ENCODE measurements at places on chromosomes 11 and 22. TPM values are rescaled to one million over a fixed set of nuclear protein-coding genes. Genes with fewer than 3 reads are reported as not detected.

DNA sequence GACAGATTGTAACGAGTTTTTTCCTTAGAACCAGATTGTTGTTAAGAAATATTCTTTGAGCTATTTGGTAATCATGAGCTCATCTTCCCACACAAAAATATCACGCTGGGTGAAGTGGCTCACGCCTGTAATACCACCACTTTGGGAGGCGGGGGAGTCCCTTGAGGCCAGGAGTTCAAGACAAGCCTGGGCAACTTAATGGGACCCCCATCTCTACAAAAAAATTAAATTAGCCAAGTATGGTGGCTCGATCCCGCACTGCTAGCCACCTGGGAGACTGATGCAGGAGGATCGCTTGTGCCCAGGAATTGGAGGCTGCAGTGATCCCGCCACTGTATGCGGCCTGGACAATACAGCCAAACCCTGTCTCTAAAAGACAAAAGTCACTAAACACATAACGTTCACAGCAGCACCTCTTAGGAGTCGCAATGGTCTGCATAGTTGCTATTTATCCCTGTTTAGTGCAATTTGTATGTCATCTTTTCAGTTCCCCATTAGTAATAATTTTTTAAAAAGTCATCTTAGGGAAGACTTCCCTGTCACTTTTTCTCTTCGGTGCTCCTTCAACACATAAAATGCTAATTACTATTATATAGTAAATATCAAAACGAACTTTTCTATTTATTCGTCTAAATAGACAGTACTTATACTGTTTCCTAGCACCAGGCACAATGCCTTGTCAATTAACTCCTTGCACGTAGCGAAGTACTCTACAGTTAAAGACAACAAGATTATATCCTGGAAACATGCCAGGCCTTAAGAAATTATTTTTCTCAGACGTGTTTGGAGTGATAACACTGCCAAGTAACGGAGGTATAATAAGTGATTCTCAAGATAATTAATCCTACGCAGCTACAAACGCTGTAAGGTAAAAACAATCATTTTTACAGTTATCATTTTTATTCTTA, 1.1 kb downstream of the ST13 start:
- H3K4me1 ChIP-seq: peaks cover 16% of the 10 kb centered on the region
- peak overlapping the region; percentile 100 for H3K27ac ChIP-seq
- H3K36me3 ChIP-seq: peaks cover 62% of the 10 kb centered on the region

UPK3A gene
- not detected for total RNA-seq

DNA sequence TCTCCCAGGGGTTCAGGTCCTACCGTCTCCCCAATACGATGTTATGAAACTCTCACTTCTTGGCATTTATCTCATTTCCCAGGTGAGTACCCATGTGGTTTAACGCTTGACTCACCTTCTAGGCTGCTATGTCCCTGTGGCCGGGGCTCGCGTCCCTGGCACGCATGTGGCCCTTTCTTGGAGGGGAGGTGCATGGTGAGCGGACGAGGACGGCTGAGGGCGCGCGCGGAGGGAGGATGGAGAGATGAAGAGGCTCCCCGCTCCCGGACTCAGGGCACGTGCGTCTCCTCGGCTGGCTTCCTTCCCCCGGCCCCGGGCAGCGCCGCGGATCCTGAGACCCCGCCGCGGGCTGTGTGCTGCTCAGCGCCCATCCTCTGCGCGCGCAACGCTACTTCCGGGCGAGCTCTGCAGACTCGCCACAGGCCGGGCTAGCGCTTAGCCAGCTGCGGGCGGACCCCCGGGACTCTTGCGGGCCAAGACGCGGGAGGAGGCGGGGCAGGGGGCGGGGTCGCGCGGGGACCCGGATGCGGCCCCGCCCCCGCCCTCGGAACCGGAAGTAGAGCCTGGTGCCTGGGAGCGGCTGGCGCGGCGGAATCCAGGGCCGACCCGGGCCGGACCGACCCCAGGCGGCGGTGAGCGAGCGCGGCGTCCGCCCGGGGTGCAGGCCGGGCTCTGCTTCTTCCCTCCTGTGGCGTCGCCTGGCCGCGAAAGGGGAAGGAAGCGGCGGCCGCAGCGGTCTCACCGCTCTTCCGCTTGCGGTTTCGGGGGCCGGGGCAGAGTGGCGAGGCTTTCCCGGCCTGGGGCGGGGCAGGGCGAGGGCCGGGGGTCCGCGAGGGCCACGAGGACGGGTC, at the start of gene CTTN:
Gene CTTN (plus strand): TSS at position 547 of the 851 bp plus-strand sequence. CDS start 8,769 bp downstream, outside the sequence.
- H3K4me3 ChIP-seq: peak within 1 kb of the TSS; percentile 99
- no peaks in the 10 kb centered on the region for H3K27me3 ChIP-seq
- peaks cover 64% of the 10 kb centered on the region for H3K36me3 ChIP-seq
- peak within 1 kb of the TSS; percentile 97 for H3K27ac ChIP-seq
- peaks cover 24% of the 10 kb centered on the region for H3K4me1 ChIP-seq

DNA sequence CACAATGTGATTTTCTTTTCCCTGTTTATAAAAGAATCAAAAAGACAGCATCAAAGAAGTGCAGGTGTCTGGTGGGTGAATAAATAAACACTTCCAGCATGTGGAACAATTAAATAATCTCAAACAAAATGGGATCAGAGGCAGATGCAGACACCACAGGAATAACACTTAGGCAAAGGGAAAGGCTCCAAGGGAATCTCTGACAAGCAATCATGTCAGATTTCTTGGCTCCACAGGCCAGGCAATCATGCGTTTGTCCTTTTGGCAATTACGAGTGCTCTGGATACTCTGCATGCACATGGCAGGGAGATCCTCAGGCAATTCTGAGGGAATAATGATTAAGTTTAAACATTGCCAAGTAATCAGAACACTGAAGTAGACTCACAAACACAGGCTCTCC, 403.5 kb upstream of the LUZP2 start:
- no peaks in the 10 kb centered on the region for H3K36me3 ChIP-seq
- H3K4me1 ChIP-seq: peaks cover 8% of the 10 kb centered on the region
- H3K4me3 ChIP-seq: no peak overlapping the region
- no peak overlapping the region for H3K27ac ChIP-seq

GNG3 gene
- total RNA-seq: not detected

DNA sequence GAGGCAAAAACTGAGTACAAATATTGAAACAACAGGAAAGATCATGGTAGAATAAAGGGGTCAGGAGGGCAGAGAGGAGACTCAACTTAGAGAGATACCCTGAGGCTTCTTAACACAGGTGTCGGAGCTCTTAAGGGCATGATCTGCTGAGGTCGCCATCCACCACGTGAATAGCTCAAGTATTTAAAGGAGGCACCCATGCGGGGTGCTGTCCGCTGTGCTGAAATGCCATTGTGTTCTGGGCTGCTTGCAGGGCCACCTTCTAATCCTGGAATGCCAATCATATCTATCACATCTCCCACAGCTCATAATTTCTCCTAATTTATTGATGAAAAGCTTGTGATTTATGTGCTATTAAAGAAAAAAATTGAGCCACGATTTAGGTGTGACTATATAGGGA, 90.2 kb downstream of the SEZ6L start:
- no peaks in the 10 kb centered on the region for H3K4me1 ChIP-seq
- peaks cover 86% of the 10 kb centered on the region for H3K27me3 ChIP-seq
- H3K4me3 ChIP-seq: no peak overlapping the region
- no peaks in the 10 kb centered on the region for H3K36me3 ChIP-seq
- no peak overlapping the region for H3K27ac ChIP-seq

DNA sequence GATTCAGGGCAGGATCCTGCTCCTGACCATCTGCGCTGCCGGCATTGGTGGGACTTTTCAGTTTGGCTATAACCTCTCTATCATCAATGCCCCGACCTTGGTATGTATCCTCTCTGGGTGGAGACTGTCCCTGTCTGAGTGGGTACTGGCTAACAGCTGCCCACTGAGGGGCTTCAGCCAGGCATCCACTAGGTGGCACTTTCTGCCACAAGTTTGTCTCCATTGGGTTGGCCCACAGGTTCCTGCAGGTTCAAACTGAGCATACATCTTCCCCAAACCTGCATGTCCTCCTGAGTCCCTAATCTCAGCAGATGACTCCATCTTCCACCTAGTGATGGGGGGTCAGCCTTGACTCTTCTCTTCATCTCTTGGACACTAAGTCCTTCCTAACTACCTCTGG, 4.4 kb downstream of the SLC2A11 start:
- H3K4me1 ChIP-seq: peaks cover 12% of the 10 kb centered on the region
- H3K27me3 ChIP-seq: no peaks in the 10 kb centered on the region
- H3K4me3 ChIP-seq: no peak overlapping the region
- peak; percentile 60 for DNase-seq
- H3K36me3 ChIP-seq: peaks cover 25% of the 10 kb centered on the region
- no peak overlapping the region for H3K27ac ChIP-seq

- no peak overlapping the region for H3K4me3 ChIP-seq
- DNase-seq: no peak
- peaks cover 10% of the 10 kb centered on the region for H3K4me1 ChIP-seq
- H3K27me3 ChIP-seq: no peaks in the 10 kb centered on the region
- H3K36me3 ChIP-seq: peaks cover 59% of the 10 kb centered on the region
- H3K27ac ChIP-seq: no peak overlapping the region
These were observed 2.6 kb upstream of the LRFN4 start for GRCh38 chr11:66854231-66854661.

- H3K27ac ChIP-seq: no peak overlapping the region
- H3K36me3 ChIP-seq: peaks cover 10% of the 10 kb centered on the region
- peaks cover 34% of the 10 kb centered on the region for H3K4me1 ChIP-seq
- H3K27me3 ChIP-seq: no peaks in the 10 kb centered on the region
- no peak overlapping the region for H3K4me3 ChIP-seq
These were observed 43.6 kb upstream of the LINC01488 start for GRCh38 chr11:69437876-69438205.

APOL5 gene
- total RNA-seq: not detected

SSRP1 gene
- total RNA-seq: 134 TPM

DNA sequence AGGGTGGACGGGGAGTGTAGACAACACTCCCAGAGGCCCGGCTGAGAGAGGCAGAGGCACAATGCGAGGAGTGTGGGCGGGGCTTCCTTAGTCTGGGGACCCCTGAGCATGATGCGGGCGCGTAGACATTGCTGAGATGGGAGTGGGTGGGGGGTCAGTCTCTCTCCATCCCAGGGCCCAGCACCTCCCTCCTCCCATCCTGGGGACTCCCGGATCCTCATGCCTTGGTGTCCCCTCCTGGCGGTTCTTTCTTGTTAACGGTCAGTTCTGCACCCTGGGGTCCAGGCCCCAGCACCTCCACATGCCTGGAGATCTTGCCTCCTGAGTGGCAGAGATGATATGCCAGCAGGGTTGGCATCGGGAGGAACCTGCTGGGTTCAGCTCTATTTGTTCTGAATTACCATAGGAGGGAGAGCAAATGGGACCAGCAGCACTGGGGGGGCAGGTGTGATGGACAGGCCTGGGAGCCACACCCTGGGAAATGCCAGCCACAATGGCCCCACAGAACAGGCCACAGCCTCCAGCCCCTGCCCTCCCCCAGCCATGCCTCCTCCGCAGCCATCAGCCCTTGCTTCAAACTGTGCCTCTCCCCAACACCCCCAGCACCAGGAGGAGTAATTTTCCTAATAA, 55.7 kb downstream of the RTL6 start:
- DNase-seq: no peak
- peaks cover 54% of the 10 kb centered on the region for H3K27me3 ChIP-seq
- no peaks in the 10 kb centered on the region for H3K4me1 ChIP-seq
- H3K4me3 ChIP-seq: no peak overlapping the region
- peaks cover 3% of the 10 kb centered on the region for H3K36me3 ChIP-seq

DNA sequence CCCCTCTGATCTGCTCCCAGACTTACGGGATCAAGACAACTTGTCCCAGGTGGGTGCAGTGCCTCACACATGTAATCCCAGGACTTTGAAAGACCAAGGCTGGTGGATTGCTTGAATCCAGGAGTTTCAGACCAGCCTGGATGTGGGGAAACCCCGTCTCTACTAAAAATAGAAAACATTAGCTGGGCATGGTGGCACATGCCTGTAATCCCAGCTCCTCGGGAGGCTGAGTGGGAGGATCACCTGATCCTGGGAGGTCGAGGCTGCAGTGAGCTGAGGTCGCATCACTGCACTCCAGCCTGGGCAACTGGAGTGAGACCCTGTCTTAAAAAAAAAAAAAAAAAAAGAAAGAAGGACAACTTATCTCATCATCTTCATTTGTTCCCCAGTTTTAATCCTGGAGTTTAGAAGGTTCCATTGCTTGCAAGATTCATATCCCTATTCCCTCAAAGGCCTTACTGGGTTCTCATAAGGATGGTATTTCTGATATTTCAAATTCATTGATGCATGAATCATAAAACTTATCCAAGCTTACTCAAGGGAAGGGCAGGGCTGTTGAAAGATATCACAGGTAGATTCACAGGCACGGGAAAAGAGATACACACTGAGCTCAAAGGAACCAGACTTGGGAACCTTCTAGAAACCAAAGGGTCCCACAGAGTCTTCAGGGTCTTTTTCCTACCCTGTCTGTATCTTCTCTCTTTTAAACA, 14.6 kb downstream of the ENDOD1 start:
- H3K36me3 ChIP-seq: peaks cover 16% of the 10 kb centered on the region
- no peaks in the 10 kb centered on the region for H3K27me3 ChIP-seq
- peaks cover 11% of the 10 kb centered on the region for H3K4me1 ChIP-seq
- H3K4me3 ChIP-seq: no peak overlapping the region
- no peak overlapping the region for H3K27ac ChIP-seq
- no peak for DNase-seq

MRGPRF gene
- total RNA-seq: 0.15 TPM

DNA sequence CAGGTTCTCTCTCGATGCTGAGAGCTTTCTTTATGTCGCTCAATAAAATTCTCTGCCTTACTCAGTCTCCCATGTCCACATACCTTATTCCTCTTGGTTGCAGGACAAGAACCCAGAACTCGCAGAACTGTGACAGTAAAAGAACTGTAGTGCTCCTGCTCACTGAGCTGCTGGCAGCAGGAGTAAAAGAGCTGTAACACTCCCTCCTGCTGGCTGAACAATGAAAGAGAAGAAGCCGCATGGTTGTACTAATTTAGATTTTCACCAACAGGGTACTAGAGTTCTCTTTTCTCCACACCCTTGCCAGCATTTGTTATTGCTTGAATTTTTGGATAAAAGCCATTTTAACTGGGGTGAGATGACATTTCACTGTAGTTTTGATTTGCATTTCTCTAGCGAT, 433.2 kb downstream of the GUCY1A2 start:
- H3K4me1 ChIP-seq: no peaks in the 10 kb centered on the region
- no peak overlapping the region for H3K27ac ChIP-seq
- no peak overlapping the region for H3K4me3 ChIP-seq

Data from Calu3 (cell line).